ENCODE measurements at places on chromosomes 3 and 15.
A peak's percentile ranks its signal among the peaks of the same experiment; 100 is the strongest.

- peak; percentile 11 for DNase-seq
Observed at GRCh38 chr15:64622410-64623260, 152.8 kb downstream of the RBPMS2 start.

DNA sequence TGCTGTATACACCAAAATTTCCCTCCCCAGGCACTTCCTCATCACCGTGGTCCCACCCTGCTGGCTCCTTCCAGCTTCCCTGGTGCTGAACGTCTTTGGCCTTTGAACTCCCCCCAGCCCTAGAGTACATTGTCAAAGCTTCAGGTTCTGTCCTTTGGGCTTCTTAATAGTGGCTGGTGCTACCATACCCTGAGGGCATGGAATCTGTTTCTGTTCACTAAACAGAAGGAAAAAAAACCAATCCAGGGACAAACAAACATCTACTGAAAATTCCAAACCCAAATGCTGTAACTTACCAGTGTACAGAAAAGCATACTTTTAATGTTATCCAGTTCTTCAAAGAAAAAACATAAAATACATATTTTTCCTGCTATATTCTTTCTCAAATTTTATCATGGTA is 148.7 kb downstream of the MYLK start:
- DNase-seq: no peak

DNA sequence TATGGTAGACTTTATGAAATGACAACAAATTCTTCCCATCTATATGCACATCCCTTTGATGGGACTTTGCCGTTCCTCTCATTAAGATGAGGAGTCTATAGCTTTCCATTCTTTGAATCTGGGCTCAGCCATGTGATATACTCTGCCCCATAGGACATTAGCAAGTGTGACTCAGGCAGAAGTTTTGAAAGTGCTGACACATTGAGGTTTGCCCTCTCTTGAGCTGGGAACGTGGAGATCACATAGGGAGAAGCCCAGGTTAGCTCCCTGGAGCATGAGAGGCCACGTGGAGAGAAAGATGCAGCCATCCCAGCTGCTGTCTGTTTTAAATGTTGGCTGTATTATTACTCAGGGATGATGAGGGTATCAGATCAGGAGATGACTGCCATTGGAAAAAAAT is 67.7 kb upstream of the OXTR start:
- no peak for DNase-seq

DNA sequence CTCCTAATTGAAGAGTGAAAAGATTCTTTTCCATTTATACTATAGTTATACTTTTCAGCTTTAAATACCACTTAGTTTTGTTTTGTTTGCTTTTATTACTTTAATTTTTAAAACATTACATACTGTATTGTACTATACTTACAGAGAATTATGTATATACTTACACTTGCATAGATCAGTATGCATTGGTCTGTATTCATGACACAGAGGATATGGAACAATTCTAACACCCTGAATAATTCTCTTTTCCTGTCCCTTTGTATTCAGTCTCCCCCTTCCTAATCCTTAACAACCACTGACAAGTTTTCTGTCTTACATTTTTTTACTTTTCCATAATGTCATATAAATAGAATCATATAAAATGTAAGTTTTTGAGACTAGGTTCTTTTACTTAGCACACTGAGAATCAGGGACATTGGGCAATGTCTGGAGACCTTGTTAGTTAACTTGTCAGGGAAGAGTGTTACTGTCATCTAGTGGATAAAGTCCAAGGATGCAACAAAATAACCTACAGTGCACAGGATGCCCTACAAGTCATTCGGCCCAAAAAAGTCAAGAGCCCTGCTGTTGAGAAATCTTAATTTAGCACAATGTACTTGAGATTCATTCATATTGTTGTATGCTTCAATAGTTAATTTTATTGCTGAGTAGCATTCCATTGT is 95.7 kb upstream of the MCTP2 start:
- DNase-seq: no peak

DNA sequence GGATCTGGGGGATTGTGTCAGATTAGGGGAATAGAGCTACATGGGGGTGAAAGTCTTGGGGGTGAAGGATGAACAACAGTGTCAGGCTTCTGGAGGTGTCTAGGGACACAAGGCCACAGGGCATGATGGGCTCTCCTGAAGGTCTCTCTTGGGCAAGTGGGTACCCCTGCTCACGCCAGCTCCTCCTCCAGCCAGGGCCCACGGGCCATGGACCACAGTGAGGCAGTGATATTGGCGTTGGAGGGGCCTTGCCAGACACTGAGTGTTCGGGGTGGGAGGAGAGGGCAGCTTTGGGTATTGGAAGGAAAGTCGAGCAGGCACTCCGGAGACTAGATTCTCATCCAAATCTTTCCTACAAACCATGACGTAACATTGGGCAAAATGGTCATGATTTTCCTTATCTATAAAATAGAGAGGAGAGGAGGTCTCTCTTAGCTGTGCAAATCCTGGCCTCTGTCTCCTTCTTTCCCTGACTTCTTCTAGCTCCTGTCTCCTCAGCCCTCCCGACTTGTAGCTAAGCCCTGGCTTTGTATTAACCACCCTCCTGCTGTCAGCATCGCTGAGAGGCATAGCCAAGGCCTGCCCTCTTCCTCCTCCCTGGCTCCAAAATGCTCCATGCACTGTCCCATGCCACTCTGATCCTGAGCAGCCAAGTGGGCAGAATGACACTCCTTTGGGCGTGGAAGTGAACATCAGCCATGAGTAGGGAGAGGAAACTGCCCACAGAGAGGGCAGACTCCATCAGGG is 24.0 kb upstream of the SRP14 start:
- DNase-seq: no peak

DNA sequence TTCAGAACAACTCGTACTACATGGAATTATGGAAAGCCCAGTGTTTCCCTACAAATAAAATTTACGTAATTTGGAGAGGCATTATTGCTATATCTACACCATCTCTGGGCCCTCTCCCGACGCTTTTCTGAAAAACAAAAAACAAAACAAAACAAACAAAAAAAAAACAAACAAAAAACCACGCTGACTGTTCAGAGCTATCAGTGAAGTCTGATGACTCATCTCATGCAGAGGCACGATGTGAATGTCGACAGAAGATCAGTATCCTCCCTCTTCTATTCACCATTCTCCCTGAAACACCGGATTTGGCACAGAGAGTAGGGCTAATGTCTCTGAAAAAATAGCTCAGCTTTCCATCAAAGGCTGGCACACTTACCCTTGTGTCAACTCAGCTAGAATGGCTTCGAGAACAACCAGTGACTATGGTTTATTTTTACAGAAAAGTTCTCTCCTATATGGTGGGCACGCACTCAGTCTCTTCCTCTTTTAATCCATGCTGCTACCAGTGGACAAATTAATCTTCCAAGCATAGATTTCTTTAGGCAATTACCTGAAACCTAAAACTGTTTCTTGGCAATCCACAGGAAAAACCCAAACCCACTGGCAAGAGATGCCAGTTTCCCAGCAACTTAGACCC is 1.5 kb downstream of the CRBN start:
- DNase-seq: no peak

DNA sequence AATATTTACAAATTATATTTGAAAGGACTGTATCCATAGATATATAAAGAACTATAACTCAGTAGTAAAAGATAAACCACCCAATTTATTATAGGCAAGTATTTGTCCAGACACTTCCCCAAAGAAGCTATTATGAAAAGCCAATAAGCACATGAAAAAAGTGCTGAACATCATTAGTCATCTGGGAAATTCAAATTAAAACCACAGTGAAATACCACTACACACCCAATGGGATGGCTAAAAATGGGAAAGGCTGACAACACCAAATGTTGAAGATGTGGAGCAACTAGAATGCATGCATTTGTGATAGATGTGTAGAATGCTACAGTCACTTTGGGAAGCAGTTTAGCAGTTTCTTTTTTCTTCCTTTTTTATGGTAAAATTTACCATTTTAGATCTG is 147.0 kb downstream of the PDE8A start:
- DNase-seq: no peak

DNA sequence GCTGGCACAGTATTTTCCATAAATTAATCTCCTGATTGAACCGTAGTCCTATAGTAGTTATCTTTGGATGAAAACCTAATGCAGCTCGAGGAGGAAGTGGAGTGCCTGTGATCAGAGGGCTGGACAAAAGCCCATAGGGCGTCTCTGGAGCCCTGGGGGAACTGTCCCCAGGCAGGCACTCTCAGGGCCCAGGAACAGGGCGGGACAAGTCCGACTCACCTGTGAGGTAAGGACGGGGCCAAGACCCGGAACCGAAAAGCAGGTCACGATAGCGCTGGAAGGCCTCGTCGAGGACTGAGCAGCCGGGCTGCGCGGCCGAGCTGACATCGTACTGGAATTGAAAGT is 341 bp downstream of the HEXA start:
- DNase-seq: no peak

GRCh38 chr3:179695672-179696313 is 43.0 kb downstream of the USP13 start:
- no peak for DNase-seq

DNA sequence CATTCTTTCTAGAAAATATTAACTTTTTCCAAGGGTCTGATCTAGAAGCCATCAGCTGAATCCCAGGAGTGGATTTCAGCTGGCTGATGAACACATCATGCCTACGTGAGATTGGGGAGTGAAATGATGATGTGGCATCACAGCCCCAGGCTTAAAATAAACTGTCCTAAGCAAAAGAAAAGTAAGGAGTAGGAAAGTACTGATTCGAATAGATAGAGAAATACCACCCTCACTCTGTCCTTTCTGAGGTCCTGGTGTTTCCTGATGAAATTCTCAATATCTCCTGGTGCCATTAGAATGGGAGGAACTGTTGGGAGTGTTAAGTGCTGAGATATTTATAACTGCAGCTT is 376.8 kb upstream of the SEMA6D start:
- no peak for DNase-seq

- DNase-seq: peak; percentile 45
Observed at GRCh38 chr3:46998121-46998851, 18.8 kb downstream of the NBEAL2 start.

DNA sequence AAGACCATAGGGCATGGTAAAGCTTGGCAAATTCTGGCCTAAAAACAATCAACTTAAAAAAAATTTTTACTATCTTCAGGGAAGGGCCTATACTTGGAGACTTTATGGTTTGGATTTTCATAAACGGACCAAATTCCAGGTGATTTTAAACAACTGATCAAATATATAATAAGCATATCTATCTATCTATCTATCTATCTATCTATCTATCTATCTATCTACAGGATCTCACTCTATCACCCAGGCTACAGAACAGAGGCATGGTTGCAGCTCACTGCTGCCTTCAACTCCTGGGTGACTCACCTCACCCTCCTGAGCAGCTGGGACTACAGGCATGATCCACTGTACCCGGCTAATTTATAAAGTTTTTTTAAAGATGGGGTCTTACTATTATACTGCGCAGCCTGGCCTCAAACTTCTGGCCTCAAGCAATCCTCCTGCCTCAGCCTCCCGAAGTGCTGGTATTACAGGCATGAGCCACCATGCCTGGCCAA is 6.7 kb downstream of the SPPL2A start:
- no peak for DNase-seq

DNA sequence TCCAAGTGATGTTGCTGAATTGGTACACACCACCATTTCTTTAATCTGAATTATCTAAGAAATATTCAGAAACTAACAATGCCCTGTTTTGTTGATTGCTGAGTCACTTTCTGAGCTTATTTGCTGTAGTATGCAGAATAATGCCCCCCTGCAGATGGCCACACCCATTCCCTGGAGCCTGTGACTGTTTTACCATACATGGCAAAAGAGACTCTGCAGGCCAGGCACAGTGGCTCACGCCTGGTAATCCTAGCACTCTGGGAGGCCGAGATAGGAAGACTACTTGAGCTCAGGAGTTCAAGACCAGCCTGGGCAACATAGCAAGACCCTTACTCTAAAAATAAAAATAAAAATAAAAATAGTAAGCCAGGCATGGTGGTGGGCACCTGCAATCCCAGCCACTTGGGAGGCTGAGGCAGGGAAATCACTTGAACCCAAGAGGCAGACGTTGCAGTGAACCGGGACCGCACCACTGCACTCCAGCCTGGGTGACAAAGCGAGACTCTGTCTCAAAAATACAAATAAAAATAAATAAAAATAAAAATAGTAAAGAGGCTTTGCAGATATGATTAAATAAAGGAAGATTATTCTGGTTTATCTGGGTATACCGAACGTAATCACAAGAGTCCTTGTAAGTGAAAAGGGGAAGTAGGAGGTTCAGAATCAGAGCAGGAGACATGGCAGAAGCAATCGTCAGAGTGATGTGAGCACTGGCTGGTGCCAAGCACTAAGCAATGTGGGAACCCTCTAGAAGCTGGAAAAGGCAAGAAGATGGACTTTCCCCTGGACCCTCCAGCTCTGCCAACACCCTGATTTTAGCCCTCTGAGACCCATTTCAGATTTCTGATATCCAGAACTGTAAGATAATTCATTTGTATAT is 19.0 kb downstream of the PCYT1A start:
- no peak for DNase-seq

DNA sequence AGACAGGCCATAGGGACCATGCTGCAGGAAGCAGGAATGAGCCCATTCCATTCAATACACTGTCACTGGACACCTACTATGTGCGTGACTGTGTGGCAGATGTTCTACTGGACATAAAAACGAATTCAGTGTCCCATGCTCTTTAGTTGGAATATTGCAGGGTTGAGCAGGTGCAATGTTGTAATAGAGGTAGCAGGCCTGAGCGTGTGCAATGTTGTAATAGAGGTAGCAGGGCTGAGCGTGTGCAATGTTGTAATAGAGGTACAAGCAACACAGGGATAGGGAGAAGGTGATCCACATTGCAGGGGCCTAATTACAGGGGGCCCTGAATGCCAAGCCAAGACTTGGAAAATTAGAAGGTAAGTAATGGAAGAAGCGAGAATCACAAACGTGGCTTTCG is 261.4 kb upstream of the HES1 start:
- DNase-seq: no peak

DNA sequence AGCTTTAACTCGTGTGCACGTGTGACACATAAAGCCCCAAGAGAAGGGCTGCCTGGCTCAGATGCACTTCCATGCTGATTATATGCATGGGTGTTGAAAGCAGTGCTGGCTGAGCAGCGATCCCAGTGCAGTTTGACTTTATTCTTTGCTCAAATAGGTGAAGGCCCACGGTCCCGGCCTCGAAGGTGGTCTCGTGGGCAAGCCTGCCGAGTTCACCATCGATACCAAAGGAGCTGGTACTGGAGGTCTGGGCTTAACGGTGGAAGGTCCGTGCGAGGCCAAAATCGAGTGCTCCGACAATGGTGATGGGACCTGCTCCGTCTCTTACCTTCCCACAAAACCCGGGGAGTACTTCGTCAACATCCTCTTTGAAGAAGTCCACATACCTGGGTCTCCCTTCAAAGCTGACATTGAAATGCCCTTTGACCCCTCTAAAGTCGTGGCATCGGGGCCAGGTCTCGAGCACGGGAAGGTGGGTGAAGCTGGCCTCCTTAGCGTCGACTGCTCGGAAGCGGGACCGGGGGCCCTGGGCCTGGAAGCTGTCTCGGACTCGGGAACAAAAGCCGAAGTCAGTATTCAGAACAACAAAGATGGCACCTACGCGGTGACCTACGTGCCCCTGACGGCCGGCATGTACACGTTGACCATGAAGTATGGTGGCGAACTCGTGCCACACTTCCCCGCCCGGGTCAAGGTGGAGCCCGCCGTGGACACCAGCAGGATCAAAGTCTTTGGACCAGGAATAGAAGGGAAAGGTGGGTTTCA is 87.7 kb downstream of the DNASE1L3 start:
- DNase-seq: no peak
